ENCODE measurements at places on chromosomes 13 and 19.

GRCh38 chr19:50877338-50877737 lies 4.1 kb downstream of the KLK2 start:
- DNase-seq: no peak

DNA sequence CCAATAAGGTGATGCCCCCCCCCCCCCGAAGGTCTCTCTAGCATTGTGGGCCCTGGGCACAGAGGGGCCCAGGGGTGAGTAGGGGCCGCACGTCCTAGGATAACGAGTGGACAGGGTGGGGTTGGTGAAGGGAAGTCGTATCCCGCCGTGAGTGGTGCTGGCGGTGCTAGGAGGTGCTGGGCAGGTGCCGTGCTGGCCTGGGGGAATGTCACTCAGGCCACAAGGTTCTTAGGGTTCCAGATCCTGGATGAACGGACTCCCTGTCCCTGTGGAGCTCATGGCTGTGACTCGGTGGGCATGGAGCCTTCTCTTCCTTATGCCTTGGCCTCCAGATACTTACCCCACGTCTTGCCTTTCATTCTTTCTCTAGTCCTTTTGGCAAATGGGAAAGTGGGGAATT lies 157.4 kb upstream of the SOX1 start:
- no peak for DNase-seq

DNA sequence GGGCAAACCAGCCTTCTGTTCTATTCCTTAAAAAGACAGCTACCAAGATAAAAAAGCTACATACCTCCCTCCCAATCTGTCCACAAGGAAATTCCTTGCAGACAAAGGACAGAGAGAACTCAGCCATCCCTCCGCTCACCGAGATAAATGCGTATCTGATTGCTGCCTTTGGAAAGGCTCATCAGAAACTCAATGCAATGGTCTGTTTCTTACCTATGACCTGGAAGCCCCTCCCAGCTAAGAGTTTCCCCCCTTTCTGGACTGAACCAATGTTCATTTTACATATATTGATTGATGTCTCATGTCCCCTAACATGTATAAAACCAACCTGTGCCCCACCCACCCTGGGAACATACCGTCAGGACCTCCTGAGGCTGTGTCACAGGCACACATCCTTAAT lies 11.6 kb downstream of the BTBD2 start:
- no peak for DNase-seq

- DNase-seq: no peak
Observed at GRCh38 chr13:61383111-61383510, 32.5 kb downstream of the PCDH20 start.
